ENCODE measurements at places on chromosomes 1 and 21.

GRCh38 chr1:83854456-83854855 is 144.5 kb downstream of the TTLL7 start:
- DNase-seq, result no peak

DNA sequence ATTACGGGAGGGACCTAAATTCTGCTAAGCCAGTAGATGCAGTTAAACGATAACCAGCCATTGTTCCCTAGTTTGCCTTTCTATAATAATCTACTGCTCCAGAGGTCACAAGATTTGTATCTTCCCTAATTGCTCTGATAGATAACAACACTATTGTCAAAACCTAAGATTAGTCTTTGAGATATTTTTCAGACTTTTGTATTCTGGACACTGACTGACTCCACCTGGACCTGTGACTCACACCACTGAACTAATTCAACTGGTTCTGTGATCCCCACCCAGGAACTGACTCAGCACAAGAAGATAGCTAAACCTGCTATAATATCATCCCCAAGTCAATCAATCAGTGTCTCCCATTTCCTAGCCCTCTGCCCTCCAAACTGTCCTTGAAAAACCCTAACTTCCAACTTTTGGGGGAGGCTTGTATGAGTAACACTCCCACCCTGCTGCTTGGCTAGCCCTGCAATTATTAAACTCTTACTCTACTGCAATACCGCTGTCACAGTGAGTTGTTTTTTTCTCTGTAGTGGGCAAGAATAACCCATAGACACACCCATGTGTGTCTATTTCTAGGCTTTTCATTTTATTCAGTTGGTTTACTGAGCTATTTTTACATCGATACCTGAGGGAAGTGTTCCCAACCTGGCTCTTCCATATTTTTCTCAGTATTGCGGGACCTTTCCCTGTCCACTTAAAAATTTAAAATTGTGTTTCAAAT is 11.2 kb downstream of the KIFAP3 start:
- DNase-seq, result no peak

DNA sequence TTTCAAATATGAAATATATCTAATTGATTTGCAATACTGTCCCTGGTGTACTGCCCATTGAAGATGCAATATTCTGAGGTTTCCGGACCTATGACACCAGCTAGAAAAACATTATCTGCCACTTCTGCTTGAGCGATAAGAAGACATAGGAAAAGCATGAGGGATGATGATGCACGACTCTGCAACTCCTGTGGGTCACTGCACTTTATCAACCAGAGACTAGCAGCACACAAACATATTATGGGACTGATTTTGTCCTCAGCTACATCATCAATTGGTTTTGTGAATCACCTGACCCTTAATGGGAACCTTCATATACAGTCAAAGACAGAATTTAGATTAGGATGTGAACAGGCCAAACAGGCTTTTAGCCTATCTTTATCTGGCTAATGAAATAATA is 13.8 kb upstream of the KCNA3 start:
- no peak for DNase-seq

DNA sequence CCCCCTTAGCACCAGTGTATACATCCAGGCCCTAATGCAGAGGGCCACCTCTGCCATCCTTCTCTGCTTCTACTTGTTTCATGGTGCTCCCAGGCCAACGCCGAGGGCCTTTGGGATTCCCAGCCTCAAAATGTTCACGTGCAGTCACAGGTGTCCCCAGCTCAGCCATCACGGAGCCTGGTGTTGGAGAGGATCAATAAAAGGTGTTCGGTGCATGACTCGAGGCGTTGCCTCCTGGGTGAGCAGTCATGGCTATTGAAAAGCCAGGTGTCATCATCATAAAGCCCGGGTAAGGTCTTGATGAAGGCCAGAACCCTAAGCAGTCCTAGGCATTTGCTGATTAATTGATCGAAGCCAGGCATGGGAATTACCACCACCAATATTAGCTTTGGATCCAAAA is 76.1 kb downstream of the ABCA4 start:
- no peak for DNase-seq

- no peak for DNase-seq
Observed at GRCh38 chr1:4393191-4393590, 261.2 kb upstream of the AJAP1 start.

GRCh38 chr1:155744711-155745283 is 55.9 kb downstream of the DAP3 start:
- DNase-seq, result no peak
